ENCODE measurements at places on chromosomes 1 and 21. TPM values are rescaled to one million over a fixed set of nuclear protein-coding genes. Genes with fewer than 3 reads are reported as not detected.

- DNase-seq = no peak
These were observed 1.3 kb downstream of the SIPA1L2 start for GRCh38 chr1:232628335-232629249.

DNA sequence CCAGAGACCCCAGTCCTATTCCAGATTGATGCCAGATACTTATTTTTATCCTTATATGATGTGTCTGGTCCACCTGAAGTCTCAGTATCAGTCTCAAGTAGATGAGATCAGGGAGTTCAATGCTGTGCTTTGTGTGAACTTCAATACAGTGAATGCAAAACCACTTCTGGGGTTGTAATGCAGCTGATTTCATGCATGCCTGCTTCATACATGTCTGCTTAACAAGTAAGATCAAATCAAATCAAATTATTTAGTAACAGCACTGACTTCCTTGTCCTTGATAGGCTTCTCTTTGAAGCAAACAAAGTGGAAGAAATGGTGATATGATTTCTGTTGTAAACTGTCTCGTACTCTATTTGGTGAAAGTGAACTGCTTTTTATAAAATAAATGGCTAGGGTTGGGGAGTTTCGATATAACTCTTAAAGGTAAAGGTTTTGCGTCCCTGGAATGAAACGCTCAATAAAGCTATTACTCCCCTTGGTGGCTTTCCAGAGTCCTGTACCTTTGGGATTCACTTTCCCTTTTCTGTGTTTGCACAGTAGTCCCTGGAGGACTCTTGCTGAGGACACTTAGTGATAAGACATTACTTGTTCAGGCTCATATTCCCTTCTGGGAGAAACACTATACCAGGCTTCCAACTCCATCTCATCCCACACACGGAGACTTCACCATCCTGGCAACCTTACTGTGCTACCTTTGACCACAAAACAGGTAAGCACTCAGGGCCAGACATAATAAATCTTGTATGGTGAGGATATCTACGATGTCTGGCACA, 59.3 kb downstream of the FH start:
- no peak for DNase-seq

DNA sequence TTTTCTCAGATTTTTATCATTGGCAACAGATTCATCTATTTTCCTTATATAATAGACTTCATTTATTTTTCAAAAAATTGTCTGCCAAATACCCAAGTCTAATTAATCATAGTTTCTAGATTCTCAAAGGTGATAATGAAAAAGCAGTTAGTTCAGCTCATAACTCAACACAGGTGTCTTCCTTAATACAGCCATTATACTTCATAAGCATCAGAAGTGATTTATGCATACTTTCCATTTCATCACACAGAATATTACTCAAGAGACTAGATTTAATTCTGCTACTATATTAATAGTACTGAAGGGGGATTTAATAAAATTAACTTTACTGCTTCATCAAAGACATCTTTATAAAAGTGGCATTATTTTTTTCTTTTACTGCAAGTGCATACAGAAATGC, 18.8 kb downstream of the SRSF11 start:
- no peak for DNase-seq

- no peak for DNase-seq
These were observed 14.6 kb downstream of the FOXD2 start for GRCh38 chr1:47452426-47452825.

The ATP1B1 gene
- 208 TPM for total RNA-seq

The OR2T2 gene
- not detected for total RNA-seq
